Cerebellar nuclear complex (tissue), 1 donor: ENCODE measurements at places on chromosomes 13 and 19.

- no peak for DNase-seq
These were observed 196.9 kb downstream of the TM9SF2 start for GRCh38 chr13:99698010-99698815.

DNA sequence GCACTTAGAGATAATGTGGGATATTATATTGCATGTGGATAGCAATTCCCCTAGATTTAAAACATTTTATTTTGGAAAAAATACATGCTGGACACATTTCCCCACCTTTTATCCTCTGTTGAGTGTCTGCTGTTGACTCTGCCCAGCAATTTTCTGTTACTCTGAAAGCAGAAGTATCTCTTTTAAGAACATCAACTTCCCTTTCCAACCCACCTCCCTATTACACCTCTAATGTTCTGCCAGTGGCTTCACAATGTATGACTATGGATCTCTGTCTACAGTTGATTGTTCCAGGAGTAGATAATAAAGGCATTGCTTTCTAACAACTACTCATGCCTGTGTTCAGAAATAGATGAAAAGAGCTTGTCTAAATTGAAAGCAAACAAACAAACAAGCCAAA, 754.8 kb upstream of the SLITRK6 start:
- DNase-seq, result no peak

DNA sequence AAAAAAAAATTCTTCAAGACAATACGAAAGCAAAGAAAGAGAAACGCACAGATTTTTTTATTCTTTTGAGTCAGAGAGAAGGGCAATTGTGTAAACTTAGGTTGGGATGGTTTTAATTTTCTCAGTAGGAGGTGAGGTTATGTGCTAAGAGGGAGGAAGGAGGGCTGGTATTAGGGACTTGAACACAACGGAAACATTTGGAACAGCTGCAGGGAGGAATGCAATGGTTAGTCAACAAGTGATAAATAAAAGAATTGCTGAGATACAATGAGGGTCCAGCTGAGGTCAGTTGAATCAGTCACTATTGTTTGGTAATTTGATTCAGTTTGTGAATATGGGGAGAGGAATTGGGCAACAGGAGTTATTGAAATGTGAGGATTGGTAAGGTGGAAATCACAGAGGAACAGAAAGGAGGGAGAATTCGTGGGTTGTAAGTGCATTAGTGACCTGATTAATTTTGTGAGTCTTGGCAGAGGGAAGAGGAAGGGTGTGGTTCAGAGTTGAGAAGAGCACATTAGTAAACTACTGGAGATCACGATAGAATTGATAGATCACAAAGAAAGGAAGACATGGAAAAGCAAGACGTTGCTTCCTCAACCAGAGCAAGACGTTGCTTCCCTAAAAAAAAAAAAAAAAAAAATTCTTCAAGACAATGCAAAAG, 499.5 kb upstream of the SPRY2 start:
- DNase-seq, result no peak

DNA sequence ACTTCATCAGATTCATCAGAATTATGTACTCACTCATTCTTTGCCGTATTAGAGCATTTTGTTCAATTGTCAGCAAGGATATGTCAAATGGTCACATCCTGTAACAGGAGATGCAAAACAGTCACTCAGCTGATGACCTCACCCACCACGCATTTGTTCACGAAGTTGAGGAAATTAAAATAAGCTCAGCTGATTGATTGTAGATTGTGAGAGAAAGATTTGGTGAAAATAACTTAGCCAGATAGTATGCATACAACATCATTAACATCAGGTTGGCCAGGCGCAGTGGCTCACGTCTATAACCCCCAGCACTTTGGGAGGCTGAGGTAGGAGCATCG, 22.6 kb upstream of the CDC16 start:
- DNase-seq, result no peak

- no peak for DNase-seq
These were observed 31.1 kb downstream of the CAB39L start for GRCh38 chr13:49412749-49413148.

- no peak for DNase-seq
These were observed 859.1 kb downstream of the SLITRK6 start for GRCh38 chr13:84940167-84940566.

DNA sequence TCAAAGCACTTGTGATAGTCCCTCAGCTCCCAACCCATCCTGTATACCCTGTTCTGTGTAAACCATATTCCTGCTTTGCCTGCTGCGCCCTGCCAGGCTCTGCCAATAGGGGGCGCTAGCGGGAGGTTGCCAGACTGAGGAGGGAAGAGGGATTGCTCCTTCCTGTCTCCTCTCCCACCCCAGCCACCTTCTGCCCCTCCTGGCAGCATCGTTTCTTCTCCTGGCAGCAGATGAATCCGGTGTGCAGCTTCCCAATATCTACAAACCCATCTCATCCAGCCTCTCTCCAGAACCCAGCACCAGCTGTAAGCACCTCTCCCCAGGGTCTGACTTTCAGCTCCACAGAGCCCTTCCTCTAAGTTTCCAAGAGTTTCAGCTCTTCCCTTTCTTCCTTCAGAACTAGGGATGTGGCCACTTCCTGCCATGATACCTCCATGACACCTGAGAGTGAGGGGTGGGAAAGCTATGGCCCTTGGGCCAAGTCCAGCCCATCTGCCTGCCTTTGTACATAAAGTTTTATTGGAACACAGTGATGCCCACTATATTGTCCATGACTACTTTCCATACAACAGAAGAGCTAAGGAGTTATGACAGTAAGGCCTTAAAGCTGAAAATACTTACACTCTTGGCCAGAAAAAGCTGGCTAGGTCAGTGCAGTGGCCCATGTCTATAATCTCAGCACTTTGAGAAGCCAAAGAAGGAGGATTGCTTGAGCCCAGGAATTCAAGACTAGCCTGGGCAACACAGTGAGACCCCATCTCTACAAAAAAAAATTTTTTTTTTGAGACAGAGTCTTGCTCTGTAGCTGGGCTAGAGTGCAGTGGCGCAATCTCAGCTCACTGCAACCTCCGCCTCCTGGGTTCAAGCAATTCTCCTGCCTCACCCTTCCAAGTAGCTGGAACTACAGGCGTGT, 34.5 kb upstream of the ATP1A3 start:
- no peak for DNase-seq

GRCh38 chr13:77893066-77893465, 25.6 kb downstream of the EDNRB start:
- DNase-seq, result no peak

- DNase-seq, result no peak
These were observed 22.9 kb upstream of the POMP start for GRCh38 chr13:28636069-28636468.

DNA sequence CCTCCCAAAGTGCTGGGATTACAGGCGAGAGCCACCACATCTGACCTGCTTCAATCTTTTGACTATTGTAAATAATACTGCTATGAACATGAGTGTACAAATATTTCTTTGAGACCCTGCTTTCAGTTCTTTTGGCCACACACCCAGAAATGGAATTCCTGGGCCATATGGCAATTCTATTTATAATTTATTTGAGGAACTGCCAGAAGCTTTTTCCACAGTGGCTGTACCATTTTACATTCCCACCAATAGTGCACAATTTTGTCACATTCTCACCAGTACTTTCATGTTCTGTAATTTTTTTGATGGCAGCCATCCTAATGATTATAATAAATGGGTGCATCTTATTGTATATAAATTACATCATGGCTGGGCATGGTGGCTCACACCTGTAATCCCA, 13.7 kb upstream of the FCER2 start:
- DNase-seq, result peak; percentile 66

GRCh38 chr13:97116754-97117153, 105.4 kb upstream of the MBNL2 start:
- DNase-seq, result no peak

- DNase-seq, result no peak
These were observed 662 bp downstream of the CBARP start for GRCh38 chr19:1237027-1237659.

DNA sequence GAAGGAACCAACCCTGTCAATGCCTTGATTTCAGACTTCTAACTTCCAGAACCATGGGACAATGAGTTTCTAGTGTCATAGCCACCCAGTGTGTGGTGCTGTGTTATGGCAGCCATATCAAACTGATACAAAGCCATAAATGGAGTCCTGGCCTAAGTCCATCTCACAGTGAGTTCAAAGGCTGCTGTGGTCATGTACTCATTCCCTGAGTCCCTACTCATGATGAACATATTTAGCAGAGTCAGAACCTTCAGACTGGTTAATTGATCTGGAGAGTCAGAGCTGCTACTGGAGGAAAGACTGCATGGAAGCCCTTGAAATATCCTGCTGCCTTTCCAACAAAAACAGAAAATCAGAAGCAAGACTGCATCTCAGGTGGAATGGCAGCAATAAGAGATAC, 39.2 kb upstream of the CSNK1A1L start:
- DNase-seq, result no peak

- DNase-seq, result no peak
These were observed 48.9 kb downstream of the KLF2 start for GRCh38 chr19:16373532-16373931.

DNA sequence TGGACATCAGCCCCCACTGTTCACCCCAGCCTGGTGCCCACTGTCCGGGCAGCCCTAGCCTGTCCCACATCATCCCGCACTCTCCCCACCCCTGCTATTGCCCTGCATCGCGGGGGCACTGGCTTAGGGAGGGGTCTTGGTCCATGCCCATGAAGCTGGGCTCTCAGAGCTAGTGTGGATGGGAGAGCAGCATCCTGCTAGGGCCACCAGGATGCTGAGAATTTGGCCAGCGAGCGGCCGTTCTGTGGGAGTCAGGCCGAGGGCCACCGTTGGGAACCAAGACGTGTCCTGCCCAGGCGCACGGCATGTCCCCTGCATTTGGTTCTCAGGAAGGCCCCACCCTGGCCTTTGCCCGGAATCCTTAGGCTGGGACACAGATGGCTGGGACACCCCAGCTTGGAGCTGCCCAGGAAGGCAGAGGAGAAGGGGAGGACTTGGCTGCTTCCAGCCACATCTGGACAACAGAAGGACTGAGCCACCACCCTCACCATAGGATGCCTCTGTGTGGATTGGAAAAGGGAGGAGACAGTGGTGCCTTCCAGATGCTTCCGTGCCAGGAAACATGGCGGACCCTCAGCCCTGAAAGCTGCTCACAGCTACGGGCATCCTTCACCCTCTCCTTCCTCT, 14.6 kb downstream of the ADGRE5 start:
- DNase-seq, result no peak

- no peak for DNase-seq
These were observed 3.6 kb downstream of the ISOC2 start for GRCh38 chr19:55457683-55458457.

DNA sequence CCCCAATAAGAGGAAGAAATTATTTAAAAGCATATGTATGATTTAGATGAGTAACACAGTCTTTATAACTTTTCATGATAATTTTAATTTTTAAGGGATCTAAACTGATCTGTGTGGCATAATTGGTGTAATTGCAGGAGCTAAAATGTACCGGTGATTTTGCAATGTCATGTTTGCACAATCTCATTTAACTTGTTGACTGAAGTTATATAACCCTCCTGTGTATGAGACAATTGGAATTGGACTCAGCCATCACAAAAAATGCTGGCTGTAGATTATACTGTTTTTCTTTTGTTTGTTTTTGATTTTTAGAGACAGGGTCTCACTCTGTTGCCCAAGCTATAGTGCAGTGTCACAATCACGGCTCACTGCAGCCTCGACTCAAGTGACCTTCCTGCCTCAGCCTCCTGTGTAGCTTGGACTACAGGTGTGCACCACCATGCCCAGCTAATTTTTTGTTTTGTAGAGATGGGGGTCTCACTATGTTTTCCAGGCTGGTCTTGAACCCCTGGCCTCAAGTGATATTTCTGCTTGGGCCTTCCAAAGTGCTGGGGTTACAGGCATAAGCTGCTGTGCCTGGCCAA, 26.1 kb downstream of the FGF9 start:
- DNase-seq, result no peak

DNA sequence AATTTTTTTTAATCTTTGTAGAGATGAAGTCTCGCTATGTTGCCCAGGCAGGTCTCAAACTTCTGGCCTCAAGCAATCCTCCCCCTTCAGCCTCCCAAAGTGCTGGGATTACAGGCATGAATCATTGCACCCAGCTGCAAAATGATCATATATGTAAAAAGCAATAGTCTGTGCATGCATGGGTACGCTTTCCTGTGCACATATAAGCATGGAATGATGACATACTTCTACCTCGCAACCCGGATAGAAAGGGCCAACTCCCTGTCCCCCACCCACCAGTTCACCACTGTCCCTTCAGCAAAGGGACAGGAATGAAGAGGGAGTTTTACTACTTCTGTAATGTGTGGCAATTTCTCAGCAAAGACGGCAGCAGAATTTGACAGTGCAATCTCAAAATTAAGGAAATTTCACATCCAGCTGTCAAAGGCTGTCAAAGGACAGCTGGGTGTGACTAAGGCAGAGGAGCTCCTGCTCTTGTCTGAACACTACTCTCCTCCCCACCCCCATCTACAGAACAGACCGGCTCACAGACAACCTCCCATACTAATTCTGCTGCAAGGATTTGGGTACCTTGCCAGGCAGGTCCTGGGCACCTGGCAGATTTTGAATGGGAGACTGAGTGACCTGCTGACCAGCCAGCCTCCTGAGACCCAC, 95.6 kb downstream of the TSHZ3 start:
- DNase-seq, result no peak

DNA sequence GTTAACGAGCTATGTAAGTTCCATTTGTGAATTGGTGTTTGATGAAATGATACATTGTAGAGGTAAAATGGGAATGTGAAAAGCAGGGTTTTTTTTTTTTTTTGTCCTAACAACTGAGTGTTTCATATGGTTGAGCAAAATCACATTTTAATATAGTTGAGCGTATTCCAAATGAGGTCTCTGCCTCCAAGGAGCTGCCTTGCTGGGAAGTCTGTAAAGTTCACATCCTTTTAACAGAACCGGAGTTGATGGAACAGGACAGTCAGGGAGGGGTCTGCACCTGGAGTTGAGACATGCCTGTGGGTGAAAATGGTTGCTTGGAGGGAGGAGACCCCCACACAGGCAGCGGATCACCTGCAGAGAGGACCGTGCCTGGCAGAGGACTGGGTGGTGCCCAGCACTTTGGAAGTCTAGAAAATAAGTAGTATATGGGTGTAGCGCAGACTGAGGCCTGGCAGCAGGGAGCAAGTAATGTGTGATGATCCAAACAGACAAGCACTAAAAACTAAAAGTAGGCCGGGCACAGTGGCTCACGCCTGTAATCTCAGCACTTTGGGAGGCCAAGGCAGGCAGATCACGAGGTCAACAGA, 75.2 kb upstream of the UBAC2 start:
- no peak for DNase-seq

- no peak for DNase-seq
These were observed 626.9 kb downstream of the EFNB2 start for GRCh38 chr13:105908586-105908985.

GRCh38 chr13:32624441-32624840, 38.2 kb downstream of the PDS5B start:
- DNase-seq, result no peak

DNA sequence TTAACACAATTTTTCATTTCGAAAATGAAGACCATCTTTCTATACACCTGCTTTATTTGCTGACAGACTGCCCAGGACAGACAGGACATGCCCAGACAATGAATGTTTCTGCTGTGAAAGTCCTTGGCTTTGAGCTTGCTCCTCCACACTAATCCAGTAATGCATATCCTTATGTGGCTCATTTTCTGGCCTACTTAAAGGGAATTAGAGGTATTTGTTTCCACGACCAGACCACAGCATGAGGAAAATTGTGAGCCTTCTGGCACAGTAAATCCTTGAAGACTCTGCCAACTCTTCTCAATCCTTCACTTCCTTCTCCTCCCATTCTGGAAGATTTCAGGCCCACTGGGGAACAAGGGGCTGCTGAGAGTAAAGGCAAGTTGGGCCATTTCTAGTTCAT, 25.7 kb downstream of the CCDC70 start:
- DNase-seq, result no peak
